Activated T-cell treated with anti-CD3 and anti-CD28 coated beads, Interleukin-2, amount 50 U/mL, for 72 hours (primary cell): ENCODE measurements at places on chromosomes 5 and 9. TPM values are rescaled to one million over a fixed set of nuclear protein-coding genes. Genes with fewer than 3 reads are reported as not detected.
A peak's percentile ranks its signal among the peaks of the same experiment; 100 is the strongest.

The GABRA1 gene
- total RNA-seq = not detected

The ADGRD2 gene
- not detected for total RNA-seq

- peaks cover 11% of the 10 kb centered on the region for H3K27me3 ChIP-seq
- no peak overlapping the region for H3K4me3 ChIP-seq
- H3K4me1 ChIP-seq = no peaks in the 10 kb centered on the region
- H3K27ac ChIP-seq = no peak overlapping the region
Observed at GRCh38 chr9:136596630-136597031, 50.8 kb upstream of the NOTCH1 start.

The ALDH1A1 gene
- not detected for total RNA-seq

GRCh38 chr9:95167998-95168397 lies 149.5 kb downstream of the FANCC start:
- no peak overlapping the region for H3K4me3 ChIP-seq
- no peaks in the 10 kb centered on the region for H3K27me3 ChIP-seq
- H3K4me1 ChIP-seq = peaks cover 24% of the 10 kb centered on the region
- H3K36me3 ChIP-seq = peaks cover 13% of the 10 kb centered on the region
- DNase-seq = peak; percentile 80

DNA sequence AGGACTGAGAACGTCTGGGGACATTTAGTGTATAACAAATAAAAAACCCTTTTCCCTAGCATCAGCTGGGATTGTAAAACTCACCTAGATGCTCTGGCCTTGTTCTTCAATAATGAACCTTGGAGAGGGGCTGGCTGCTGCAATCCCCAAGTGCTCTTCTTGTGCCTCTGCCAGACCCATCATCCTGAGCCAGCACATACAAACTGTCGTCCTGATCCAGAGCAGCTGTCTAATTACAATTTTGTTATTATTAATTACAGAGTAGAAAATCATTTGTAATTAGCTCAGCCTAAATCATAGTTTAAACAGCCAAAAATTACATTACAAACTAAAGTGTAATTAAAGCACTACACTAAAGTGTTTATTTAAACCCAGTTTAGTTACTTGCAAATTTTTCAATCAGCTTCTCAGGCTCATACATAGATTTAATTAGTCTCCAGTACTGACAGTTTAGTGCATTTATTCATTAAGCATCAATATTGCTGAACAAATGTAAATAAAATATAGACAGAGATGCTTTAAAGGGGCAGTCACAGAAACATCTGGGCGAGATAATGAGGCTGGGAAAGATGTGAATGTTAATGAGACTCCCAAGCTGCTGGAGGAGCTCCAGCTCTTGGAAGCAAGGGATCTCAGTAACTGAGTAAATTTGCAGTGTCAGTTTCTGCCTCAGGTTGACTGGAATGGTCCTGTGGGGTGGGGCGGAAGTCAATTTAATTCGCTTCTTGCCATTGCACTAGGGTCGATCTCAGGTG lies 632.3 kb upstream of the TLE4 start:
- H3K4me1 ChIP-seq = no peaks in the 10 kb centered on the region
- DNase-seq = no peak
- H3K4me3 ChIP-seq = no peak overlapping the region

The SLC34A3 gene
- total RNA-seq = 0.12 TPM

DNA sequence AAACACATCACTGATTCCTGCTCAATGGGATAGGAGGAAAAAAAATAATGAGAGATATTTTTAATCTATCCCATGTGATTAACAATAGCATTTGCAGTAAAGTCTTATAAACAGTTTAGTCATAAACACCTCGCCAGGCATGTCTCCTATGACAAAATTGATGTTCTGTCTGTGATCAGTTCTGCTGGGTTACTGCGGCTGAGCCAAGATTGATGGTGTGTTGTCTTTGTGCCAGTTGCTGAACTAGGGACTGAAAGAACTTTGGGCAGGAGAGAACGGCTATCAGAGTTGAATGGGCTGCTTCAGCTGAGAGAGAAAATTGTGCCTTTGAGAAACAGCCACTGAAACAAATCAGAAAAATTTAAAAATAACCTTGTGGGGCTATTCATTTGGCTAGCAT lies 37.3 kb upstream of the MAMDC2 start:
- H3K36me3 ChIP-seq = no peaks in the 10 kb centered on the region
- no peaks in the 10 kb centered on the region for H3K4me1 ChIP-seq
- H3K27ac ChIP-seq = no peak overlapping the region
- no peak for DNase-seq
- H3K4me3 ChIP-seq = no peak overlapping the region
